Right renal pelvis (tissue), 4 donors: ENCODE measurements at places on chromosomes 7 and 10.

DNA sequence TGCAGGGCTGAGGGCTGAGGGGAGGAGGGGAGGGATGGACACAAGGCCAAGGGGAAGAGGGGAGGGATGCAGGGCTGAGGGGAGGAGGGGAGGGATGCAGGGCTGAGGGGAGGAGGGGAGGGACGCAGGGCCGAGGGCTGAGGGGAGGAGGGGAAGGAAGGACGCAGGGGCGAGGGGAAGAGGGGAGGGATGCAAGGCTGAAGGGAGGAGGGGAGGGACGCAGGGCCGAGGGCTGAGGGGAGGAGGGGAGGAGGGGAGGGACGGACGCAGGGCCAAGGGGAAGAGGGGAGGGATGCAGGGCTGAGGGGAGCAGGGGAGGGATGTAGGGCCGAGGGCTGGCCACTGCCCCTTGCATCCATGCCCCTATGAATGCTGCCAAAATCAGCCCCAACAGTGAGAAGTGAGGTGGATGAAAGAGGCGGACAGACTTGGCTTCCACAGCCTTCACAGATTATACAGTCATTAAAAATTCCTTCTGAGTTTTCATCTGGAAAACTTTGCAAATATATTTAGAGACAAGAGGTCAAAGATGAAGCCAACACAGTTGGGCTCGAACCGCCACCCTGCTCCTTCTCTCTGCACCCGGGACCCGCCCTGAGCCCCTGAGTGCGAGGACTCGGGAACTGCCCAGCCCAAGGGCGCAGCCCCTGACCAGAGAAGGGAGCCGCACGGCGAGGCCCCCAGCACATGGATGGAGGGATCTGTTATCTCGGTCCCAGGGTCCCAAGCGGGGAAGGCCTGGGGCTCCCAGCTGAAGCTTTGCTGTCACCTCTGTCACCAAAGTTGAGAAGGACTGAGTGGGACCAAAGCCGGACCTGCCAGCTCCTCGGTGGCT is 65.8 kb downstream of the DIP2C start:
- DNase-seq = no peak

DNA sequence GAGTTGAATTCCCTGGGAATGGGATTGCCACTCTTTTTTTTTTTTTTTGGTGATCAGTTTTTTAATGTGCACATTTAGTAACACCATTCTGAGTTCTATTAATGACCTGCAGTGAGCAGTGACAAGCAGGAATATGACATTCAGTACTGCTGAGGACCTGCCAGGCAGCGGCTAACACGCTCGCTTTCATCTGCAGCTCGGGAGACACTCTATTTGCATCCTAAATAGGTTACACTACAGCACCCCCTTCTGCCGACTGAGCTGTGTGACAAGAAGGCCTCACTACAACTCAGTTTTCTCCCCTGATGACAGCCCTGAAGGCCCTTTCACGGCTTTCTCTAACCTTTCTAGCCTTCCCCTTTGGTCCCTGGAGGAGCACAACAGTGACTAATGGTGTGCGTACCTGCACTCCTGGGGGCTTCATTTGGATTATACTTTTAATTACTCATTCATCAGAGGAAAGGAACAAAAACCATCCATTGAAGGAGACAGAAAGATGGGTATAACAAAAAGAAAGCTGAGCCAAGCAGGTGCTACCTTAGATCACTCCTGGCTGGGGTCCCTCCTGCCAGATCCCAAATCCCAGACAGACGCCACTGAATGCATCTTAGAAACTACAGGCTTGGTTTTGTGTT is 872.4 kb downstream of the LRMDA start:
- no peak for DNase-seq

- no peak for DNase-seq
Measured at GRCh38 chr10:106959521-106959920, 205.0 kb downstream of the SORCS1 start.

DNA sequence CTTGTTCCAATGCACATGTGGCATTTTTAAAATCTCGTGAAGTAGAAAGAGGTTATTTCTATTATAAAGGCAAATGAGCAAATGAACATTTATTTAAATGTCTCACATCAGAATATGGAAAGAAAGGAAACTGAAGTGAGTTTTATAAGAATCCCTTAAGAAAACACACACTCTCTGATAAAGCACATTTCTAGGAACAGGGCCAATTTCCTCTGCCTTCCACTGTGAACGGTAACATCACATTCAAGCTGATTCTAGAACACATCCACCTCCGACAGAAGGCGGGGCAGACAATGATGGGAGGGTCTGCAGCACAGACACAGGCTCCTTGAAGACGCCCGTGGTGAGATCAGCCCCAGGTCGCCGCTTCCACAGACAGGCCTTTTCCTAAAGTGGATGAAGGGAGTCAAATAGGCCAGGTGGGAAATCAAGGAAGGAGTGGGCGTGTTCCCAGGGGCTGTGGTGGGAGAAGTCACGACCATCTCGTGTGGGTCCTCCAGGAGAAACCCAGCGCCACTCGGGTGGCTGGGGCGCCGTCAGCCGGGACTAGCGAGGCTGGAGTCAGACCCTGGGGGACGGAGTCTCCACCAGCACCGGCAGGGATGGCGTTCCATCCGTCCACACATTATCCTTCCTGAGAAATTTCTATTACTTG is 31.1 kb downstream of the PITRM1 start:
- DNase-seq = no peak

DNA sequence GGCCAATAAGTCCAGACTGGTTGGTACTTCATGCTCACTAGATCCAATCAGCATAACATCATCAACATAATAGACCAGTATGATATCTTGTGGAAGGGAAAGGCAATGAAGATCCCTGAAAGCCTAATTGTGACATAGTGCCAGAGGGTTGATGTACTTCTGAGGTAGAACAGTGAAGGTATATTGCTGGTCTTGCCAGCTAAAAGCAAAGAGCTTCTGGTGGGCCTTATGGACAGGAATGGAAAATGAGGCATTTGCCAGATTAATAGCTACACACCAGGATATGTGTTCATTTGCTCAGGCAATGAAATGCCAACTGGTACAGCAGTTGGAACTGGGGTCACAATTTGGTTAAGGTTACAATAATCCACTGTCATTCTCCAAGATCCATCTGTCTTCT is 156.4 kb downstream of the HTR7 start:
- DNase-seq = no peak

DNA sequence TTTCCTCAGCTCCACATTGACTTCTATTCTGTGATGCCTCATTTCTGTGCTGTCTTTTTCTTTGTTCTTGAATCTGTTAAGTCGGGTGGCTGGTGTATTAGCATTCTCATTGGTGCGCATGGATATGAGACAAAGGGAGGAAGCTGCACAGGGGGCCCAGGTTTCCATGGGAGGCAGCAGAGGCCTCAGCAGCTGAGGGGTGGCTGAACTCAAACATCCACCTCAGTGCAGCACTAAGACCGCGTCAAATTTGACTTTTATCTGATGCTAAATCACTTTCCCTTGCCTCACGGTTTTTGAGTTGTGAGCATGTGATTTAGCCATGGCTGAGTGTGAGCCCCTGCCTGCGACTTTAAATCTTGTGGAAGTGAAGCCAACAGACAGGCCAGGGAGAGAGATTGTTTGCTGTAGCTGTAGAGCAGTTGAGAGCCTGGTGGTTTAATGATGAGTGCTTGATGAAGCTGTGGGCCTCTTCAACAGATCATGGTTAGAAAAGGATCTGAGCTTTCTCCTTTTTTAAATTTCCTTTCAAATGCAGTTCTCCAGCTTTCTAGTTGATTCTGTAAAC is 193.3 kb upstream of the ZNF804B start:
- DNase-seq = no peak
